Left renal cortex interstitium (tissue), 4 donors: ENCODE measurements at places on chromosomes 3 and 15. TPM values are rescaled to one million over a fixed set of nuclear protein-coding genes. Genes with fewer than 3 reads are reported as not detected.

GRCh38 chr15:101004986-101005747, 86.0 kb downstream of the LRRK1 start:
- DNase-seq = no peak

GRCh38 chr3:32571192-32571485, 481 bp upstream of the DYNC1LI1 start:
- no peak for DNase-seq

- DNase-seq = no peak
These were observed 185.7 kb upstream of the THRB start for GRCh38 chr3:24680214-24680967.

DNA sequence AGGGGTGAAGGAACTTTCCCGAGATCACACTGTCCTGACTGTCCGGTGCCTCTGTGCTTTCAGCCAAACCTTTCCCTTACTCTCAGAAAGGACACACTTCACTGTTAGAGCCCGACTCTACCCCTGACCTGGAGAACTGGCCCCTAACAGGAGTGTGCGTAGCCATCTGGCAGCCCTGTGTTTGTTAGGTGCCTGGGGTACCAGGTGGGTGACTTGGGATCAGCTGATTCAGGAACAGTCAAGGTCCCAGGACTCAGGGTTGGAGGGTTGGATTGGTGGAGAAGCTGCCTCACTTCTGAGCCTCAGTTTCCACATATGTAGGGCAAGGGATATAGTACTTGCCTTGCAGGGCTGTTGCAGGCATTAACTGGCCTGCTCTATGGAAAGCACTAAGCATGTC, 98.3 kb upstream of the SLC6A11 start:
- DNase-seq = no peak

DNA sequence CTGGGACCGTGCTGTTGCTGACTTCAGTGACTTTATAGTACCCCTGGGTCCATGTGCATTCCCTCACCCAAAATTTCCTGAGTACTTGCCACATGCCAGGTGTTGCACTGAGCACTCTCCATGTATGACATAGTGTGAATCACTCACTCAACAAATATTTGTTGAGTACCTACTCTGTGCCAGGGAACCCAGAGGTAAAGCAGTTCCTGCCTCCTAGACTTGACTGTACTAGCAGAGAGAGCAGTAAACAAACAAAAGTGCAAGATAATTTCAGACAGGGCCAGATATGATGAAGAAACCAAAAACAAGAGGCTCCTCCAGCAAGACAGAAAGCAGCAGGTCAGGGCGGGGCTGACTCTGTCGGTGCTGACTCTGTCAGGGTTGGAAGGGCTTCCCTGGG, 12.2 kb downstream of the TGM4 start:
- no peak for DNase-seq

DNA sequence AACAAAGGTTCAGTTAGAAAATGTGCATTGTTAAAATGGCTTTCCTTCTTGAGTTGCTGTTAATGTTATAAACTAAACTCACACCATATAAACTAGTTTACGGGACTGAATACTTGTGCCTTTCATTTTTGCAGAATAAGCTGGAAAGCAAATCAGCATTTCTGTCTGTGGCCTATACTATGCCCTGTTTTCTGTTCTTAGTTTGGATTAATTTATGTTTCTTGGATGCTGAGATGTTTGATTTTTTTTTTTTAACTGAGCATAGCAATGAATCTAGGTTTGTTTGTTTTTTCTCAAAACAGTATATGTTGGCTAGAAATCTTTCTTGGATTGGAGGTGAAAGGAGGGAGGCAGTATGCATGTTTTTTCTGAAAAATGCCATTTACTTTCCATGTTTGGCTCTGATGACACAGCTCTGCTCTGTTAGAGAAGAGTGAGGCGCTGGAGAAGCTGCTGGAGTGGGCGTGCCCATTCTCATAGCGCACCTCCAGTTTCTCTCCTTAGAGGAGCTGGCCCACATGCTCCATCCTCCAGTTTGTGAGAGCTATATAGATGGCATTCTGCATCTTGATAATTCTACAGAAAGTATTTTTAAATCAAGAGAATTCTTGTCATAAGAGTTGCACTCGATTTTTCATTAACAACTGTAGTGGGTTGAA, 423.6 kb upstream of the TPM1 start:
- DNase-seq = no peak

Gene PSTPIP1
- 1.3 TPM for polyA plus RNA-seq

Gene PRSS50
- polyA plus RNA-seq = 1.1 TPM

Gene CFAP100
- 2.9 TPM for polyA plus RNA-seq

Gene CNTN3
- polyA plus RNA-seq = 5.6 TPM
